ENCODE measurements at places on chromosomes 4 and X.

DNA sequence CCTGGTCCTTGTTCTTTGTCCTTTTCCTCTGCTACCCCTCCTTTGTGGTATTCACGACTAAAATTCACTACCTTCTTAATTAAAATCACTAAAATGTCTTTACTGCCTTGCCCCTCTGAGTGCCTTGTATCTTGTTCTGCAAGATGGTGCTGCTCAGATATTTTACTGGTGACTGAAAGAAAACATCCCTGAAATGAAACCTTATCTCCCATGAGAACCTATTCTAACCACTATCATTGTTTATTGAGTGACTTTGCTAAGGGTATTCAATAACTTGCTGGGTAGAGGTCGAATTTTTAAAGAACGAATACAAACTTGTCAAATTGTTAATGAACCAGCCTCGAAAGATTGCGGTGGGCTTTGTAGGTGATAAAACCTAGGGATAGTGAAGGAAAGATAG is 52.8 kb downstream of the SPRY1 start:
- no peak for DNase-seq

DNA sequence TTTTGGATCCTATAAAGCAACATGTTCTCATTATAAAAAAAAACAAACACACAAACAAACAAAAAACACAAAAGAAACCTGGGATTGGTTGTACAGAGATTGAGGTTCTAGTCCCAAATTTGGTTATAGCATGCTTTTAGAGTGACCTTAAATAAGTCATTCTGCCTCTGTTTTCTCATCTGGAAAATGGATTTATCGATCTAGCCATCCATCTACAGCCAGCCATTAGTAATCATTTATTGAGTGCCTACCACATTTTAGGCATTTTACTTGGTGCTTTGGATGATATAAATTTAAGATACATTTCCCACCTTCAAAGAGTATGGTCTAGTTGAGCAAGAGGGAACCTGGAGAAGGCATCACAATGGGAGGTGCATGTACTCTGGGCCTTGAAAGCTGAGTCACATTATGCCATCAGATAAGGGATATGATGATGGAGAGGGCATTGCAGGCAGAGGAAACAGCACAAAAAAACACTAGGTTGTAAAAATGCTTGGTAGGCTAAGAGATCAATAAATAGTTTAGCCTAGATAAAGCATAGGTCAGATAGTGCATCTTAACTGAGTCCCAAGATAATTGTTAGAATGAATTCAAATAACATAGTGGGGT is 91.4 kb downstream of the HEPH start:
- no peak for DNase-seq

- no peak for DNase-seq
These were observed 314.3 kb upstream of the FGF13 start for GRCh38 chrX:139025816-139026215.

- DNase-seq = no peak
These were observed 89.7 kb upstream of the TFDP3 start for GRCh38 chrX:133307637-133308498.

DNA sequence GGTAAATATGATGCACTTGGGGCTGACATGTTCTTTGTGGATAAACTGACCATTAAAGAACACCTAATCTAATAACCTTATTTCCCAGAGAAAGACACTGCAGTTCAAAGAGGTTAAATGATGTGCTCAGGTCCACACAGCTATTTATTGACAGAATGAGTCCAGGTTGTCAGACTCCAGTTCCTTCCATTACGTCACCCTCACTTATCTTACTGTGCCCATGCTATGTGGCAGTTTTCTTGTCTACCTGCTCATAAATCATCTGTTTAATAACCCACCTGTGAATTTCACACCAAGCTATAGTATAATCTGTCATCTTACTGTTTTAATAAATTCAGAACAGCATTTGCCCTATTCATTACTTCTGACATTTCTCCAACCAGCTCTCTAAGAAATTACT is 36.7 kb downstream of the QRFPR start:
- no peak for DNase-seq

GRCh38 chr4:112377171-112377570 is 80.0 kb downstream of the ALPK1 start:
- DNase-seq = no peak

GRCh38 chrX:12315526-12315925 is 177.3 kb downstream of the FRMPD4 start:
- no peak for DNase-seq

- DNase-seq = no peak
These were observed 232.5 kb upstream of the INTU start for GRCh38 chr4:127400276-127400675.

DNA sequence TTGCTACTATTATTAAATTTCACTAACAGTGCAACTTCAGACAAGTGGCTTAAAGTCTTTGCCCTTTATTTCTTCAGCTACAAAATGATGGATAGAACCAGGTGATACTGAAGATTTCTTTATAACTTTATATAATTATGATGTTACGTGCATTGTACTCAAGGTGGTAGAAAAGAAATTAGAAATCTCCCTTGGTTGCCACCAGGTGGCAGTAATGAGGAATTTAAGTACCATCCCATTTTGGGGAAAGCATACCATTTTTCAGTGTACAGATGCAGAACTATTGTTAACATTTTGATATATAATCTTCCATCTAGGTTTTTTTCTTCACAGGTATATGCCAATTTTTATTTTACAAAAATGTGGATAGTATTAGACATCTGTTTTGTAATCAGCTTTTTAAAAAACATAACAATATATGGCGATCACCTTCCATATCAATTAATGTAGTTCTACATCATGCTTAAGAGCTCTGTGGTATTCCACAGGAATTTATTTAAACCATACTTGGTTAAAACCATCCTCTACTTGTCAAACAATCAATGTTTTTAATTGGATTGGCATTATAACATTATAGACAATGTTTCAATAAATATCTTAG is 37.7 kb upstream of the RAB33B start:
- DNase-seq = peak; percentile 45

DNA sequence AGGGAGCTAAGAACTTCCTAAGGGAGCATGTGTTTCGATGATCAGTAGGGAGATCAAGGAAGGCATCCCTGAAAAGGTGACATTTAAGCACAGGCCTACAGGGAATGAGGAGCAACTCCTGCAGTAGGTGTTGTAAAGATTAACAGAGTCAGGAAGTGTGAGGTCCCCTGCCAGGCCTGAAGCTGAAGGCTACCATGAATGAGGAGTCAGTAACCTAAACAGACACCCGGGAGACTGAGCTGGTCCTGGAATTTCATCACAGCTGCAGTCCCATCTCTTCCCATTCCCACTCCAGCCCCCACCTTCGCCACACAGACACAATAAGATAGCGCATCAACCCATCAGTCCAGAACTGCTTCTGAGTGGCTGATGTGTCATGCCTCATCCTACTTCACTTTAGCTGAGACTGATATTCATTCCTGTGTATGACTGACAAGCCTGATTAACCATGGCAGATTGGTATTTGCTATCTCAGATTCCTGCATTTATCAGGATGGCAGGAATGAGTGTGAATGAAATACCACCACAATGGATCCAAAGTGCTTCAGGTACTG is 27.0 kb upstream of the EFNB1 start:
- no peak for DNase-seq

- no peak for DNase-seq
These were observed 146.7 kb upstream of the PITX2 start for GRCh38 chr4:110769578-110769977.
